ENCODE measurements at places on chromosomes 6 and 20. TPM values are rescaled to one million over a fixed set of nuclear protein-coding genes. Genes with fewer than 3 reads are reported as not detected.

DNA sequence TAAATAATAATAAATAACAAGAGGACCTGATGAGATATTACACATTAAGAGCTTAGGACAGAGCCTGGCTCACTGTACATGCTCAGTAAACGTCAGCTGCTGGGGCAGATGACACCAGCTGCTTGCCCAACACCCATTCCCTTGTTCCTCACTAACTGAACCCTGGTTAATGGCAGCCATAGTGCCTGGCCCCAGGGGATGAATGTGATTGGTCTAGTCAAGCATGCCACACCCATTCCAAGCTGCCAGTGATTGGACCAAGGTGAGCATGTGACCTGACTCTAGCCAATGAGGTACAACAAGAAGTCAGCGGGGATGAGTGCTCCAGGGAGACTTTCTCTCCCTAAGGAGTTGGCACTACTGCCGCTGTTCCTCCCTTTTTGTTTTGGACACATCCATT, 85.1 kb upstream of the PTPN1 start:
- DNase-seq: no peak

DNA sequence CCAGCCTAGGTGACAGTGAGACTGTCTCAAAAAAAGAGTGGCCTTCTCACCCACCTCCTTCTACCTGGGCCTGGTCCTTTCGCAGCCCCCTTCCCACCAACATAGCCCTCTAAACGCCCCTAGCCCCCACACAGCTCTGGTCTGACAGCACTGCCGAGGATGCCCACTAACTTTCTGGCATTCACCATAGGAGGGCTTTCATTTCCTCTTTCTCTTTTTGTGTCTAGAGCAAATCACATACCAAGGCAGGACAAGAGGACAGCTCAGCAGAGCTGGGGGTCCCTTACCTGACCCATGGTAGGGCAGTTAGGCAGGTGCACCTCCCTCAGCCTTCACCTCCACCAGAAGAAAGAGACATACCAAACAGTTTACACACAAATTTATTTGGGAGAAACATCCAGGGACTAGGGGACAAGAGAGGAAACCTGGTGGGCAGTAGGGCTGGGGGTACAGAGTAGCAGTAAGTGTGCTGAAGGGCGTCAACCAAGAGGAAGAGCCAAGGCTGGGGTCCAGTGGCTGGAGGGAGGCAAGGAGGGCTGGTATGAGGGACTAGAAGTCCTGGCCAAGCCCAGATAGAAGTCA, 4.5 kb downstream of the LY6G5C start:
- no peak for DNase-seq

- DNase-seq: no peak
Measured at GRCh38 chr6:143553337-143553736, 41.8 kb upstream of the FUCA2 start.

DNA sequence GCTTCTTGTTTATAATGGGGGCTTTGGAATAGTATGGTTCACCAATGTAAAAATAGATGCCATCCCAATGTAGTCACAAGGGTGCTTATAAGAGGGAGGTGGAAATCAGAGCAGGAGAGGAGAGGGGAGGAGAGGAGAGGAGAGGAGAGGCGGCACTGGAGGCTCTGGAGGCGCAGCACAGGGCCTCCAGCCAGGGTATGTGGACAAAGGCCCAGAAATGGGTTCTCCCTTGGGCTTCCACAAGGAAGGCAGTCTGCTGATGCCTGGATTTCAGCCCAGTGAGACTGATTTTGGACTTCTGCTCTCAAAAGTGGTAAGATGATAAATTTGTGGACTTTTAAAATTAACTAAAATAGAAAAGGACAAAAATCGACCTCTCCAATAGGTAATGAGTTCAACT, 116.8 kb downstream of the RNASET2 start:
- no peak for DNase-seq

DNA sequence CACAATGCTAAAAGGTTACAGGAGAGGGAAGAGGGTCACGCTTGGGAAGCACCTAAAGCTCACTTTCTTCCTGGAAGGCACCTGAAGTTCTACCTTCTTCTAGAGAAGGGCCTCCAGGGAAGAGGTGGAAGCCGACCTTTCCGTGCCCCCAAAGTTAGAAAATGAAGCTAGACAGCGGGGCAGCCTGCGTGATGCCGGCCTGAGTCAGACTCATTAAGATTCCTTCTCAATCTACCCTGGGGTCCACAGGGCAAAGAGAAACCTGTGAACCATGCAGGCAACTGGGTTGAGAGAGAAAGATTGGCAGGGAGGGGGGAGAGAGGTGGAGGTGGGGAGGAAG, 54.8 kb upstream of the CCDC167 start:
- DNase-seq: no peak

SNX3 gene
- total RNA-seq: 92.5 TPM

FOXF2 gene
- total RNA-seq: not detected

Data from activated naive CD8-positive, alpha-beta T cell treated with anti-CD3 and anti-CD28 coated beads, Interleukin-2, amount 10 ng/mL, durations not matched to agents 7 days and 5 days (primary cell).